8988T (cell line): ENCODE measurements at places on chromosomes 6 and 20.

DNA sequence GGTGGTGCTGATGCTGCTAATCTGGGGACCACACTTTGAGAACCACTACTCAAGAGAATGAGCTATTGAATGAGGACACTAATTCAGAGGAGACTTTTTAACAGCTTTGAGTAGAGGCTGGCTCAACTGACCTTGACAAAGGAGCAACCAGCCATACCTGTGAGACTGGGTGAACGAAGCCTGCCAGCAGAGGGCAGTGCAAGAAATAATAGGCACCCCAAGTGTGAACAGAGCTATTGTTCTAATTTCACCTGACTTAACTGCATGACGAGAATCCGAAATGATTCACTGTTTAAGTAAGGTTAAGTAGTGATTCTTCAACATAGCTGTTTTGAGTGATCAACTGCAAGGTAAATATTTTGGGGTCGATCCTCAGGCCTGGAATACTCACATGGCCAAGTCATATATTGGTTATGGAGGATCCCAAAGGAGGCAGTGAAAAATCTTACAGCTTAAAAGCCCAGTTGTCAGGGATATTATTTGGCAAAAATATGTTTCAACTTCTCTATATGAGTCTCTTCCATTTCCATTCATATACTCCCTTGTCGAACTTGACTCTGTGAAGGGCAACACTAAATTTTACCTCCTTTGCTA, 550.5 kb upstream of the MARCKS start:
- no peak for DNase-seq

DNA sequence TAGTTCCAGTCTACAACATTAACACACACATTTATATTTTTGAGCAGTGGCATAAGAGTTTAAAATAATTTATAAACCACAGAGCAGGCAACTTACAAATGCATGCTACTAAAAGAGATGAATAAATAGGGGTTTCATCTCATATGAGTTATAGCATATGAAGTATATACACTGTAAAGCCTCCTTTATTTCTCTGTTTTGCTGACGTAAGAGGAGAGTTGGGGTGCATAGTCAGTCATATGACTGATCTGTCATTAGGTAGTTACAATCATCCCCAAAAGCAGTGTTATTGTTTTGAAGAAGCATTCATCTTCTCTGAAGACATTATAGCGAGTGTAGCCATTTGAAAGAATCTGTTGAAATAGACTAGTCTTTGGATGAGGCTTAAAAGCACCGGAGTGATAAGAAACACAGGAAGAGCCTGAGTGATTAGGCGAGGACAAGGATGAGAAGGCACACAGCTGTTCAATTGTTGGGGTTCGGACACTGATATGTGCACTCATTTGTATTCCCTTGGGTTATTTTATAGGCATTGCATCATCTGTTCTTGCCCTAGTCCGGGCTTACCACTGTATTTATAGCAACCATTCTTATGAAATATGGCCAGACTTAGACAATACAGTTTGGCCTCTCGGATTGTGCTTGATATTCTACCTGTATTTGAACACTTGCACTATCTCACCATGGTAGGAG, 325.7 kb downstream of the SAMD5 start:
- no peak for DNase-seq

GRCh38 chr6:129663531-129663930, 46.4 kb downstream of the ARHGAP18 start:
- DNase-seq, result no peak

GRCh38 chr20:8361006-8361652, 229.1 kb downstream of the PLCB1 start:
- no peak for DNase-seq

- no peak for DNase-seq
Observed at GRCh38 chr6:109279628-109280027, 102.6 kb downstream of the CD164 start.

DNA sequence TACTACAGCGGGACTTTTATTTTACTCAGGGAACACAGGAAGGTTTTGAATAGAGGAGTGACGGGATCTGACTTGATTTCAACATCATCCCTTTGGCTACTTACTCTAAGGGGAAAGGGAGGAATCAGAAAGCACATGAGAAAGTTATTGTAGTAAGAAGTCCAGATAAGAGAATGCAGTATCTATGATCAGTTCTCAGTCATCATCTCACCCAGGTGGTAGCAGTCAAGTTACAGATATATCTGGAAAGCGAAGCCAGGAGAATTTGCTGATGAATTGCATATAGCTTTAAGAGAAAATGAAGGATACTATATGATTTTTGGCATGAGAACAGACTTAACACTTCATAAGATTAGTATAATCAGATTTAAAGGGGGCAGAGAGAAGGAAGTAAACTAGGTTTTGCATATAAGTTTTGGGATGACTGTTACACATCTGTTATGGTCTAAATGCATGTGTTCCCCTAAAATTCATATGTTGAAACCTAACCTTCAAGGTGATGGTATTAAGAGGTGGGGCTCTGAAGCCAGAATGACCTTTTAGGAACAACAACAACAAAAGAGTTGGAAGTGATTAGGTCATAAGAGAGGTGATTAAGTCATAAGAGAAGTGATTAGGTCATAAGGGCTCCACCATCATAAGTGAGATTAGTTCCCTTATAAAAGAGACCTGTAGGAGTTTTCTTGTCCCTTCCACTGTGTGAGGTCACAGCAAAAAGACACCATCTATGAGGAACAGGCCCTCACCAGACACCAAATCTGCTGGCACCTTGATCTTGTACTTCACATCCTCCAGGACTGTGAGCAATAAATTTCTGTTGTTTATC, 6.7 kb downstream of the RAD21L1 start:
- no peak for DNase-seq

DNA sequence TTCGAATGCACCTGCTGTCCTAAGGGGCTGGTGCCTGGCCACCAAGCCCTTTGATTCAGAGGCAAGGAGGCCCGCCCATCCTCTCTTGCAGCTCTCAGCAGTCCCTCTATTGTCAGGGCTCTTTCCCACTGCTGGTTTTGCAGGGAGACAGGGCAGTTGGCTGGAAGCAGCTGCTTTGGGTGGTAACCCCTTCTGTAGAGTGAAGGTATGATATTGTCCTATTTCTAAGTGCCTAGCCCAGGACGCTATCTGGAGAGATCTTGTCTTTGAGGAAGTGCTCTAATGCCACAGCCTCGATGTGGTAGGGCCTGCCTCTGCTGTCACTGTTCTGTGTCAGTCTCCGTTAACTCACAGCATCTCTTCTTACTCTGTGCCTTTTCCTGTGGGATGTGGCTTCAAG, 5.6 kb downstream of the PLCG1 start:
- no peak for DNase-seq

DNA sequence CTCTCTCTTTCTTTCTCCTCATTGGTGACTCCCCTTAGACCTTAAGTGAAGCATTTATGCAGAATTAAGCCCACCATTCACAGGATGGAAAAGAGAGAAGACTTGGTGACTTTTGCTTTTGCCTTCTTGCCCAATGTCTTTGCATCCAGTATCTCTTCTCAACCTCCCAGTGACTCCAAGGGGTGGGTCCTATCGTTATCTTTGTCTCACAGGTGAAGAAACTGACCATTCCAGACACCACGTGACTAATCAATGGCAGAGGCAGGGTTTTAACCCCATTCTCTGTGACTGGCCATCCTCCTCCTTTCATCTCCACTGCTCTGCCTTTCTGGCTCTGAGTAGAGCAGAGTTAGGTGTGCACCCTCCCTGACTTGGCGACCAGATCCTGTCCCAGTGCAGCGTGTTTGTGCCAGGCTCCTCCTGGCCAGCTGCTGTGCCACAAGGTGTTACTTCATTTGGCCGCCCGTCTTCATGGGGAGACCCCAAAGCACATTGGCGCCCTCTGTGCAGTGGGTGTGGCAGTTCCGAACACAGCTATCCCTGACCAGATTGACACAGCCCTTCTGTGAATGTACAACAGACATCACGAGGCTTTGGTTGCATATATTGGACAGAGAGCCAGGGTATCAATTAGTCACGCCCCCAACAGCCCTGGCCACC, 501.3 kb downstream of the CD83 start:
- no peak for DNase-seq
